ENCODE measurements at places on chromosomes 11 and 22. TPM values are rescaled to one million over a fixed set of nuclear protein-coding genes. Genes with fewer than 3 reads are reported as not detected.

Gene SLC5A12
- total RNA-seq, result under 0.01 TPM

Gene IGSF22
- not detected for total RNA-seq

Gene OVOL1
- not detected for total RNA-seq

Gene SCUBE2
- 4.8 TPM for total RNA-seq

Gene C22orf23
- total RNA-seq, result 0.43 TPM

Gene SYT13
- total RNA-seq, result 0.13 TPM

Gene C11orf97
- total RNA-seq, result not detected

Gene KCNQ1
- not detected for total RNA-seq

Gene ART1
- not detected for total RNA-seq

Gene PATE4
- total RNA-seq, result not detected

Gene KCNJ1
- total RNA-seq, result 0.11 TPM

Gene HPS4
- total RNA-seq, result 49.1 TPM

Gene NFAM1
- under 0.01 TPM for total RNA-seq

Gene PRR5L
- 25.5 TPM for total RNA-seq

Gene TMEM191C
- 0.32 TPM for total RNA-seq

Gene SLC15A3
- total RNA-seq, result 10.8 TPM

Gene OR52K1
- total RNA-seq, result not detected

Gene DRD2
- total RNA-seq, result 0.11 TPM

Gene A4GALT
- total RNA-seq, result 31.4 TPM

Gene GPHA2
- not detected for total RNA-seq

Gene OR51B2
- not detected for total RNA-seq

Gene NCAM1
- total RNA-seq, result 1.4 TPM

Gene RAB36
- total RNA-seq, result 7.5 TPM

Gene FAM227A
- total RNA-seq, result 3.1 TPM

Gene ST14
- not detected for total RNA-seq

Gene UNC93B1
- total RNA-seq, result 31.4 TPM

Gene CYTH4
- total RNA-seq, result not detected

Gene RIMBP3C
- 0.32 TPM for total RNA-seq

Gene SNX32
- total RNA-seq, result 1.2 TPM

Gene OR56A4
- not detected for total RNA-seq

Gene FJX1
- 10.5 TPM for total RNA-seq

Gene APOA4
- not detected for total RNA-seq

Gene CCDC73
- not detected for total RNA-seq

Gene CAPRIN1
- 269 TPM for total RNA-seq

Gene TCN2
- 5.5 TPM for total RNA-seq

Gene CRACR2B
- total RNA-seq, result 1.6 TPM

Gene SAA4
- not detected for total RNA-seq

Gene AKIP1
- total RNA-seq, result 30.3 TPM

Gene OR9G4
- total RNA-seq, result not detected

Gene ANO3
- not detected for total RNA-seq

Gene IGLL1
- total RNA-seq, result not detected

Gene APLNR
- not detected for total RNA-seq

Gene TRIM49D2
- total RNA-seq, result not detected

Gene DENND6B
- total RNA-seq, result 3.7 TPM

Gene RIN1
- total RNA-seq, result 22.7 TPM

Gene MAPK8IP2
- 0.86 TPM for total RNA-seq

Gene SHANK3
- 0.39 TPM for total RNA-seq

Gene ACTN3
- under 0.01 TPM for total RNA-seq

Gene USP2
- total RNA-seq, result 1.5 TPM

Gene ABCG4
- 0.22 TPM for total RNA-seq

Measured in articular chondrocyte of knee joint (primary cell).